ENCODE measurements at places on chromosomes 5 and 9. TPM values are rescaled to one million over a fixed set of nuclear protein-coding genes. Genes with fewer than 3 reads are reported as not detected.

Gene ANXA1
- total RNA-seq: 1,299 TPM

Gene ZFP2
- total RNA-seq: 0.07 TPM

Gene OCLN
- total RNA-seq: 11.9 TPM

Gene ABL1
- total RNA-seq: 54.3 TPM

Gene TMEM267
- total RNA-seq: 19.0 TPM

Gene ARID3C
- total RNA-seq: 0.18 TPM

Gene CDH18
- total RNA-seq: not detected

Gene SPARC
- 16.4 TPM for total RNA-seq

Gene TNFSF8
- total RNA-seq: not detected

Gene RNF208
- total RNA-seq: 1.8 TPM

Gene EIF4EBP3
- 1.3 TPM for total RNA-seq

Gene GFI1B
- not detected for total RNA-seq

Gene C8G
- 1.9 TPM for total RNA-seq

Gene FGFR4
- total RNA-seq: 23.4 TPM

Gene SLCO4C1
- total RNA-seq: not detected

Data from A549 treated with CpdA at 1 μM for 4 hours (cell line).